ENCODE measurements at places on chromosomes 3 and 15.

DNA sequence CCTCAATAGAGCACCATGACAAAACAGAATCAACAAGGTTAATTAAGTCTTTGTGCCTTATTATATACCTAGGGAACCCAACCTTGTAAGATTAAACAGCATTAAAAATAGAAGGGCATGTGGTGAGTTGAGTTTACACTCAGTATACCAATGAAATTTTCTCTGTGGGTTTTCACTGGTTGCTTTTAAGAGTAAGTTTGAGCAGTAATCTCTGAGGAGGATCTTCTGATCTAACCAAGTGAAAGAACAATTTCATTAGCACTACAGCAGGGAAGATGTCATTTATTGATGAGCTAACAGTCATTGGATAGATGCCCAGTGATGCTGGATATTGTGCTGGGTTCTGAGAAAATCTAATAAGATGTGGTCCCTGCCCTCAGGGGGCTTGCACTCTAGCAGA, 26.9 kb upstream of the AKAP13 start:
- DNase-seq = no peak

DNA sequence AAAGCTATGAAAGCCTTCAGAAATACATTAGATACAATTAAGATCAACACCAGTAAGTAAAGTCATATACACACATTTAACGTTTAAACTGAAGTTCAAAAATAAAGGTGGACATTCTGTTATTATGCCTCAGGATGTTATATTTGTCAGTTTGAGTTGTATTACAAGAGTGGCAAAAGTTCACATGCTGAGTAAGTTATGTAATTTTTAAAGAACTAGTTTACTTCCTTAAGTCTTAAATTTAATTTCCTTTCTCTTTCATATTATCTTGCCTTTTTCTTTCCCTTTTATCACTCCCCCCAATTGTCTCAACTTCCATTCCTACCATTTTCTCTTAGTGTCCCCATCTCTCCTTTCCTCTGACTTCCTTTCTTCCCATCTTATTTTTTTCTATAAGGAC, 4.9 kb upstream of the GPR87 start:
- no peak for DNase-seq

GRCh38 chr3:193943851-193944517, 192.0 kb upstream of the HES1 start:
- DNase-seq = no peak

DNA sequence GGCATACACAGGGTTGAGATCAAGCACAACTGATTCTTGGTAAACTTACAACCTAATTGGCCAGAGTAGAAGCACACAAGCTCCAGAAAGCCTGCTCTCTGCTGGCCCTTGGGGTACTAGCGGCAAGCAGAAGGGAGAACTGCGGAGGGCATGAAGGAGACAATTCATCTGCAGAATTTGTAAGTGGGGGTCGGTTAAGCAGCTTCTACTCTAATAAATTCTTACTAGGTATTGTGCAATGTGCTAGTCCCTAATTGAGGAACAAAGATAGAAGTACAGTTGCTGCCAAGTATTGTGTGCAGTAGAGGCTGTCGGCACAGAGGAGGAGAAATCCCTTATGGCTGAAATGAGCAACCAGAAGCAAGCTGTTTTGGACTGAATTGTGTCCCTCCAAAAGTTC, 91.2 kb upstream of the VEPH1 start:
- no peak for DNase-seq

- no peak for DNase-seq
These were observed 94.2 kb upstream of the ACP3 start for GRCh38 chr3:132222868-132223538.

DNA sequence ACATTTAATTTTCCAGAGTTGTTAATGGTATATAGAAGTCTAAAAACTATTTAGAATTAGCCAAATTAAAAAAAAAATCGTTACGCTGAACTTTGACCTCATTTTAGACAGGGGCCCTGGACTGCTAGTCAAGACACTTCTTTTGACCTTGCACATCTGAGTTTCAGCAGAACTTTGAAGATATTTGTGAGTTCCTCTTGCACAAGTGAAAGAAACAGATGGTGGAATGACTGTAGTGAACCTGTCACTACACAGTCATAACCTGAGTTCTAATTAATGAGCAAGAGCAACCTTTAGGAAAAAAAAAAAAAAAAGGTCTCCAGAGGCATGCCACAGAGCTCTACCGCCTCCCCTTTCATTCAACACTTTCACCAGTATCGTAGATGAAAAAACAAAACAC, 5.3 kb downstream of the MYO5C start:
- DNase-seq = no peak

GRCh38 chr3:172119266-172119969, 80.0 kb downstream of the FNDC3B start:
- DNase-seq = no peak

- no peak for DNase-seq
These were observed 33.6 kb downstream of the INTS14 start for GRCh38 chr15:65577129-65577996.

GRCh38 chr3:160612386-160613075, 47.2 kb upstream of the KPNA4 start:
- DNase-seq = no peak

Measured in activated effector memory CD4-positive, alpha-beta T cell treated with anti-CD3 and anti-CD28 coated beads, Interleukin-2, amount 50 U/mL, for 16 hours (primary cell).